ENCODE measurements at places on chromosomes 7 and 10.

GRCh38 chr10:75209921-75210281, 695 bp upstream of the VDAC2 start:
- DNase-seq = peak; percentile 66

DNA sequence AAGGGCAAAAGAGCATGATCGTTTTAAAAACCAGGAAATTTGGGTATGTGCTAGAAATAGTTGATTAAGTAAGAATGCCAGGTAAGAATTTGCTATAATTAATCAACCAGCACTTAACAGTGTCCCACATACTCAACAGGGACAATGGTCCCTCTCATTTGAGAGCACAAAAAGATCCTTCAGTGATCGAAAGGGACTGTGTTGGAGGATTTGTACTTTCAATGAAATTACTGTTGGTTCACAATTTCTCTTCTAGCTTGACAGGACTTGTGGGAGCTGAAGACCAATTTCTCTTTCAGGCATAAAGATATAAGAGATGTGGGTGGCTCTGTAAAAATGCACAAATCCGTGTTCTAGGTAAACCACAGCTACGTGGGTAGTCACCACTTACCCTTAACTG, 12.5 kb upstream of the PLEKHS1 start:
- no peak for DNase-seq

- DNase-seq = no peak
Observed at GRCh38 chr10:62733654-62734293, 70.7 kb upstream of the ADO start.

DNA sequence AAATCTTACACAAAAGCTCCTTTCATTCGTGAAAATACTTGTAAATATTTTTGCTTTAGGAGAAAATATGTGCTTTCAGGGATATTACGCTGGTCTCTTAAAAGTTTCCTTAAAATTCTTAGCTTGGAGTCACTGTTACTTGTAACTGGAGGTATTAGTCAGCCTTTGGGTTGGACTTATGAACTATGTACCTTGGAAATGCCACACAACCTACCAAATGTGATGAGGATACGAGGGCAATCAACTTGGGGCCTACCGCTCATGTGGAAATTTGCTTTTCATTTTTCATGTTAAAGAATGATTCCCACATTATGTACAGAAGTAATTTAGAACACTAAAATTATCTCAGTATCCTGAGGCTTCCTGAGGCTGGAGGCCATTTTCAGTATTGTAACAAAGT, 23.1 kb downstream of the SPAM1 start:
- DNase-seq = no peak

GRCh38 chr7:142098004-142098403, 13.5 kb upstream of the MGAM2 start:
- DNase-seq = no peak

DNA sequence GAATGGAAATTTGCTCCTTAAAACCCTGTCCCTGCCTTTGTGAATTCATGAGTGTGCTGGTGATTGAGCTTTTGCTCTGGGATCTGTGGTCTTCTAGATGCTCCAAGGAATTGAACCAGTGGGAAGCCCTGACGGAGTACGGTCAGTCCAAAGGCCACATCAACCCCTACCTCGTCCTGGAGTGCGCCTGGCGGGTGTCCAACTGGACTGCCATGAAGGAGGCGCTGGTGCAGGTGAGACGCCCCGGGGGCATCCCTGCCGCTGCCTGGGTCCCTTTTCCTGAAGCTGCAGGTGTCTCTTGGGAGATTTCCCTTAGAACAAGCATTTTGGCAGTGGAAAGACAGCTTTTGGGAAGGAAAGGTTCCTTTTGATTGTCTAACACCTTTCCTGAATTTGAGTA, 100.3 kb downstream of the TRRAP start:
- DNase-seq = no peak

DNA sequence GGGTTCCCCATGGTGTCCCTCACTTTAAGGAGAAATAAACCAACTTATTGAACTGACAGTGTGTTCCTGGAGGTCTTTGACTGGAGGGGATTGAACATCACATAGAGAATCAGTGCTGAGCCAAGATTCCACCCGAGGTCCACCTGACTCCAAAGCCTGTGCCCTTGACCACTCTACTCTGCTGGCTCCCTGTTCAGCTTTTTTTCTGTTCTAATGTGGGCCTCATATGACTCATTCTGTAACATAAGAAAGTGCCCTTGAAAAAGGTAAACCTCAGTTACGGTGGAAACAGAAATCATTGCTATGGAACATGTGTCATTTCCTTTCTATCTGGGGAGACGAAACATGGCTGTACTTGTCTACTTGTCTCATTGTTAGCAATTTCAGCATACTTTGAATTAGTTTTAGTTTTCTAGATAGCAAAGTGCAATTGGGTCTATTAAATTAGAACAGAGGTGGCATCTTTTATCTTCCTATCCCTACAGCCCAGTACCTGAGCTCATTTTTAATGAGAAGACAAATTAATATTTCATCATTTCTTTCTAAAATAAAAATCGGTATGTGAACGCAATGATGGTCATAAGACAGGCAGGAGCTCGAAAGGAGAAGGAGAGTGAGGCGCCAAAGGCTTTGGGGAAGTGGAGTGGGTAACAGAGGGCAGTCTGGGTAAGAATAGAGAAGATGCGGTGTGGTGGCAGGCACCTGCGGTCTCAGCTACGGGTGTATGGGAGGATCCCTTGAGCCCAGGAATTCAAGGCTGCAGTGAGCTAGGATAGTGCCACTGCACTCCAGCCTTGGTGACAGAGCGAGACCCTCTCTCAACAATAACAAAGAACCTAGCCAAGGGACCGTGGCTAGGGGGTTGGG, 1.5 kb downstream of the GSDME start:
- DNase-seq = no peak
